ENCODE measurements at places on chromosomes 6 and 20.

- no peak for DNase-seq
Observed at GRCh38 chr20:61251529-61252393, at the start of gene CDH4. CDH4 (plus strand) TSS chr20:61252261.

- DNase-seq: peak; percentile 61
Observed at GRCh38 chr20:60050193-60050947, 92.1 kb downstream of the CDH26 start.

- DNase-seq: no peak
Observed at GRCh38 chr20:43183536-43184070, 6.1 kb downstream of the PTPRT start.

GRCh38 chr20:20017844-20018185, 653 bp downstream of the NAA20 start:
- DNase-seq: no peak

DNA sequence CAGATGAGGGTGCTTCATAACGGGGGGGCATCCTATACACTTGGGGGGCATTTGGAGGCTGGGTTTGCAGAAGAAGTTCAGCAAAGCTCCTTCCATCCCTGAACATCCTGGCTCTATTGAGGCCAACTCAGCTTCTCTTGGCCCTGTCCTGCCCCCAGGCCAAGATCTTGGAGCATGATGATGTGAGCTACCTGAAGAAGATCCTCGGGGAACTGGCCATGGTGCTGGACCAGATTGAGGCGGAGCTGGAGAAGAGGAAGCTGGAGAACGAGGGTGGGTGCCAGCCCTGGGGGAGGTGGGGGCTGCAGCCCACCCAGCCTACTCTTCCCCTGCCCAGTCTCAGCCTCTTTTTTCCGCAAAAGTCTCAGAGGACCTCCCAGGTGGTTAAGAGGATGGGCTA, 17.2 kb downstream of the GDAP1L1 start:
- DNase-seq: no peak

- no peak for DNase-seq
Observed at GRCh38 chr20:19758501-19759331, 658 bp downstream of the RIN2 start.

- DNase-seq: no peak
Observed at GRCh38 chr6:168870982-168871381, 382.7 kb downstream of the THBS2 start.

DNA sequence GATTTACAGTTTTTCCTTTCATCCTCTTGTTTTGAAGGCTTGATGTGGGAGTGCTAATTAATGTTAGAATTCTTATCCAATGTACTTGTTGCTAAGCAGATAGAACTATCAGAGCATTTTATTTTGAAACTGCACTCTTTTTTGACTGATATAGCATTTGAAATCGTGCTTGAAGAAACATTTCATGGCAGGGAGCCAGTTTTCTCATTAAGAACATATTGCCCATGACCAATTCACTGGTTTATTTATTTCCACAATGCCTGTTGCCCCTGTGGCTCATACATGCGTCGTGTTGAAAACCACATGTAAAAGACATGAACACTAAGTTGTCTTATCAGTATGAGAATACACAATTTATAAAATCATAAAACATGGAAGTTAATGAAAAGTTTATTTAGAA, 479.7 kb upstream of the FLRT3 start:
- no peak for DNase-seq

DNA sequence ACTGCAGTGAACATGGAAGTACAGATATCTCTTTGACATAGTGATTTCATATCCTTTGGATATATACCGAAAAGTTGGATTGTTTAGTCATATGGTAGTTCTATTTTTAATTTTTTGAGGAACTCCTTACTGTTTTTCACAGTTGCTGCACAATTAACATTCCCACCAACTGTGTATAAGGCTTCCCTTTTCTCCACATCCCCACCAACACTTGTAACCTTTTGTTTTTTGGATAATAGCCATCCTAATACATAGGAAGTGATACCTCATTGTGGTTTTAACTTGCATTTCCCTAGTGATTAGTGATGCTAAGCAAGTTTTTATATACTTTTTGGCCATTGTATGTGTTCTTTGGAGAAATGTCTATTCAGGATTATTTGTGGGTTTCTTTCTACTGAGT, 45.1 kb upstream of the TENT5A start:
- DNase-seq: no peak

Measured in D721Med (cell line).